ENCODE measurements at places on chromosomes 16 and 17. TPM values are rescaled to one million over a fixed set of nuclear protein-coding genes. Genes with fewer than 3 reads are reported as not detected.

Gene SLC22A31
- total RNA-seq: 2.8 TPM

DNA sequence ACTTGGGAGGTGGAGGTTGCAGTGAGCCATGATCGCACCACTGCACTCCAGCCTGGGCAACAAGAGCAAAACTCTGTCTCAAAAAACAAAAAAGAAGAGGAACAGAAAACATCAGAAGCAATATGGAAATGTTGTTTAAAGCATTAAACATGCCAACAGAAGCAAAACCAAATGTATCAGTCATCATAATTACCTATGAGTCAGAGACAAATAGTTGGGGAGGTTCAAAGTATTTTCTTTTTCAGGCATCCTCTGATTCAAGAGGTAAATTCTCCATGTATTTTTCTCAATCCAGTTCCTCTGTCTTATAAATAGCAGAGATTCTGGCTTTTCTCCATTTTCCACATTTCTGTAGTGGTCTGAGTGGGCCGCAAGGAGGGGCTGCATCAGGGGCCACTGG is 2.1 kb upstream of the TM4SF5 start:
- DNase-seq: no peak

Gene ALOXE3
- not detected for total RNA-seq

- no peak for DNase-seq
These were observed 489.9 kb upstream of the CDH5 start for GRCh38 chr16:65876624-65877023.

- DNase-seq: no peak
These were observed 9.3 kb downstream of the OSBPL7 start for GRCh38 chr17:47812146-47812920.

Gene PLA2G10
- total RNA-seq: not detected
